ENCODE measurements at places on chromosomes 13 and 19.

DNA sequence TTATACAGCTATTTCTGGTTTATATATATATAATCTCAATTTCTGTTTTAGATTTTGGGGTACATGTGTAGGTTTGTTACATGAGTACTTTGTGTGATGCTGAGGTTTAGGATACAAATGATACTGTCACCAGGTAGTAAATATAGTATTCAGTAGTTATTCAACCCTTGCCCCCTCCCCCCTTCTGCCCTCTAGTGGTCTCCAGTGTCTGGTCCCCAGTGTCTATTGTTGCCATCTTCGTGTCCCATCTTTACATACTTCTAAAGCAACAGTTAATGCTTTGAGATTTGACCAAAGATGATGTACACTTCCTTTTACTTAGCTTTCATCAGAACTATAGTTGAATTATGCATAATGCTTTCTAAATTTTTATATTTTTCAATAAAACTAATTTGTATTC lies 1623.4 kb upstream of the PRR20A start:
- no peak for DNase-seq

DNA sequence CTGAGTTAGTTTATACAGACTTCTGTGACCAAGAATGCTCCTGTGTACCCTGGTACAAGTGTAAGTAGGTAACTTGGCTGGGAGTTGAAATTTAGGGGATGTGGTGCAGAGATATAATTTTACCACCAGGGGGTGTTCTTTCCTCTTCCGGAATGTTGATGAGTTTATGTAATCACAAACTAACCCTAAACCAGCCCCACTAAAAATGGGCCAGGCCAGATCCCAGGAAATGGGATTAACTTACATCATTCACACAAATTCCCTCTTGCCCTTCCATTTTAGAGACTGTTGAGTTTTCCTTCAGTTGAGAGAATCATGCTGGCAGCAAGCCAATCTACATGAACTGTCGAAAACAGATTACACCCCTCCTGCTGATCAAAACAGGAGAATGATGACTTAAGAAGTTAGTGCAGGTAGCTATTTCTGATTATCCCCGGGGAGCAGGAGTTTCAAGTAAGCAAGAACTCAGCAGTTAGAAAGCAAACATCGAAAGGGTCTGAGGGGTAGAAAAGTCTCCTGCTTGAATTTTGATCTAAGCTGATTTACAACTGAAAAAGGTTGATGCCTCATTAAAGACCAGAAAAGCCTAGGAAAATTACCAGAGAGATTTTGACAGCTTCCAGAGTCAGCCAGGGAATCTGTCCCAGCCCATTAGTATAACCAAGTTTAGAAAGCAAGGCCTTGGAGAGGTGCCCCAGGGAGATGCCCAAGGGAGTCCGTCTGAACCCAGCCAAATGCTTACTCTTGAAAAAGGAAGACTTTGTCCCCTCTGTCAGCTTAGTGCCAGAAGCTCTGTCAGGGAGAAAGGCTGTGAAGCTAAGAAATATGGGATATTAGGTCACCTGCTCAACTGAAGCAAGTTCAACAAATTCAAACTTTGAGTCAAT lies 32.3 kb upstream of the MED4 start:
- peak; percentile 72 for DNase-seq

DNA sequence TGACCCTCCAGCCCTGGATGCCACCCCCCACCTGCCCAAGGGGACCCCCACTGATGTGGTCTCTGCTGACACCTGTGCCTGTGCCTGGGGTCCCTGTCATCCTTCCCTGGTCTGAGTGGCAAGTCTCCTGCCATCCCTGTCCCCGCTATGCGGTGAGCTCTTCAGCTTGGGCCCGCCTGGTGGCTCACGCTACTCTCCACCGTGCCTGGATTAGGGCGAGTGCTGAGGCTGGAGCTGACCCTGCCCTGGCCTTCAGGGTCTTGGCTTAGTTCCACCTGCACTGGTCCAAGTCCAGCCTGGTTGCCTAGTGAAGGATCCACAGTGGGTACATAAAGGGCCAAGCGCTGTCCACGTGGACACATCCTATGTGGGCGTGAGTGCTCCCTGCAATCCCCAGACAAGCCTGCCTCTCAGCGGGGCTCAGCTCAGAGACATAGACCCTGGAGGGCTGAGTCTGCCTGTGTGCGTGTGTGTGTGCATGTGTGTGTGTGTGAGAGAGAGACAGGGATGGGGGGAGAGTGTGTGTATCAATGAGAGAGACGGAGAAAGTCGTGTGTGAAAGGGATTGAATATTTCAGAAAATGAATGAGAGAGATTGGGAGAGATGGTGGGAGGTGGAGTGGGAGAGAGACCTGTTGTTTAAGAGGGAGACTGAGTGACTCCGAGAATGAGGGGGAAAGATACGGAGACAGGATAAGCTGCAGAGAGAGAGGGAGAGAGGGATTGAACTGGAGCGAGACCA lies 22.1 kb downstream of the WTIP start:
- DNase-seq = no peak

GRCh38 chr19:17079710-17080439 lies 4.3 kb downstream of the MYO9B start:
- DNase-seq = peak; percentile 56

GRCh38 chr13:30006246-30006645 lies 155.8 kb upstream of the UBL3 start:
- no peak for DNase-seq

GRCh38 chr13:73961181-73961580 lies 173.0 kb downstream of the KLF12 start:
- no peak for DNase-seq

DNA sequence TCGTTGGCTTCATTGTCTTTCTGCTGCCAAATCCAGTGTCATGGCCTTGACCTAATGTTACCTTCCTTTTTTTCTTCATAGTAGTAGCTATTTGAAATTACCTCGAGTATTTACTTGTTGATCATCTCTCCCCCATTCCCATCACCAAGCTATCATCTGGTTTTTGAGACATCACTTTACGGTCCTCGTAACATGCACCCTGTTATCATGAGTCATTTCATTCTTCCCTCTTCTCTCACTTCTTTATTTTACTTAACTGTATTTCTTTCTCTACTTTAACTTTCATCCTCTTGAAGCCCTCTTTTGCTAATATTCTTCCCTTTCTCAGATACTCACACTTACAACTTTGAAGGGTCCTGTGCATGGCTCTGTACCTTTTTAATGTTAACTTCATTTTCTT lies 31.8 kb downstream of the TPP2 start:
- DNase-seq = no peak

DNA sequence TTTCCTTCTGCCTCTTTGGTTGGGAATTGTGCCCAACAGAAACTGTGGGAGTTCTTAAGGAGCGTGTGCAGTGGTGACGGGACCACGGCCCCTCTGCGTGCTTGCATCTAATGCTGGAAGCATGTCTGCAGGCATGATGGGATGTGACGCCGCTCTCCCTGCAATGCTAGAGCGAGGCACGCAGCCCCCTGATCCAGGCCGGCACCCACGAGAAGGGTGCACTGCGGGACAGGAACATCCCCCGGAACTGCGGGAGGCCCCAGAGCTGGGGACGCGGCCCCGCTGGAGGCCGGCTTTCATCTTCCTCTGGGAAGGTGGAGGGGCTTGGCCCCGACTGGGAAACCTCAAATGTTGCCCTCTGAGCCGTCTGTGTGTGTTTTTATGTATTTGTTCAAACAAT lies 32.7 kb downstream of the TMEM255B start:
- DNase-seq = no peak

DNA sequence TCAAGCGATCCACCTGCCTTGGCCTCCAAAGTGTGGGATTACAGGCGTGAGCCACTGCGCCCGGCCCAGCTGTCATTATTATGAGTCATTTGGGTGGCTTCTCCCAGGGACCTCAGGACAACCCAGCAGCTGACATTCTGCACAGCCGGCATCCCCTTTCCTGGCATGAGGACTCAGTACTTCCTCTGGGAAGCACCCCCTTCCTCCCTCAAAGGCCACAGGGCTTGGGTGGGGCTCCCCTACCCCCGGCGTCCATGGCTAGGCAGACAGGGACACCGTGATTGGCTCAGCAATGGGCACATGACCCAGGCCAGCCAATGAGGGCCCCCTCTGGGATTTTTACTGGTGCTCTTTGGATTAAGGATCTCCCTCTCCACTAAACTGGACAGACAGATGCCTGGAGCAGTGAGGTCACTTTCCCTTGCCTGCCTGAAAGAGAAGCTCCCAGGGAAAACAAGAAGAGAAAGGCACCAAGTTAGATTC lies 6.0 kb downstream of the KANK2 start:
- no peak for DNase-seq

DNA sequence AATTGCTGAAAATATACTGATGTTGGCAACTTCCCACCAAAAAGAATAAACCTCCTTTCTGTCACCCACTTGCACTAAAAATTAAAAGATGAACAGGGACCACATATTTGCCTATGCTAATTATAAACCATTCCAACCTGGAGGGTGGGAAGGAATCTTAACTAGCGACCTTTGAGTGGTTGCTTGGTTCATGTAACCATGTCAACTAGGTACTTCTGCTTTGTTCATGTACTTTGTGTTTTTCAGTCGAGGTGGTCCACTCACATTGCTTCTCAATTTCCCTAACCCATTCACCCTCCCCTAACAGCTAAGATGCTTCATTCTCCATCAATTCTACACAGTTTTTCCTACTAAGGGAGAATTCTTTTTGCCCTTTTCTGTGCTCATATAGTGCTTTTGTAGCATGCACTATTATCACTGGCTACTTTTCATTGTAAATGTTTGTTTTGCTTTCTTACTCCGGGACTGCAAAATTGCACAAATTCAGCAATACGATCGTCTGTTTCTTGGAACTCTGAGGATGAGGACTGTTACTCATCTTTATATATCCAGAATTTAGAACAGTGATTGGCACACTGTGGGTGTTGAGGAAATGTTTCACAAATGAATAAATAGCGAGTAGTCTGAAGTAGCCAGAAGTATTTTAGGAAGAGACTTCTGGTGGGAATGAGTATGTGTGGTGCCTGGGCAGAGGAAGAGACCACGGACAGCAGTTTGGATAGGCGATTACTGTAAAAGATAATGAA lies 187.5 kb downstream of the GPC6 start:
- no peak for DNase-seq

GRCh38 chr13:46051968-46052318 lies 603 bp downstream of the ZC3H13 start:
- DNase-seq = no peak
